Parietal lobe (tissue), 2 donors: ENCODE measurements at places on chromosomes 3 and 15. TPM values are rescaled to one million over a fixed set of nuclear protein-coding genes. Genes with fewer than 3 reads are reported as not detected.

CCDC80 gene
- total RNA-seq: 4.4 TPM

NR1D2 gene
- 38.8 TPM for total RNA-seq

TIGIT gene
- not detected for total RNA-seq

UBA3 gene
- total RNA-seq: 115 TPM

RNF168 gene
- 23.5 TPM for total RNA-seq

LIPH gene
- not detected for total RNA-seq

PLSCR4 gene
- total RNA-seq: 7.5 TPM

WDR72 gene
- 0.31 TPM for total RNA-seq
